Kidney (tissue), 22 donors: ENCODE measurements at places on chromosomes 1 and 21. TPM values are rescaled to one million over a fixed set of nuclear protein-coding genes. Genes with fewer than 3 reads are reported as not detected.

CD1B gene
- total RNA-seq, result 0.60 TPM

DNASE2B gene
- total RNA-seq, result not detected

NECTIN4 gene
- total RNA-seq, result 12.8 TPM

MPZ gene
- 4.1 TPM for total RNA-seq
